Stimulated activated CD8-positive, alpha-beta memory T cell treated with anti-CD3 and anti-CD28 coated beads, Interleukin-7, amount 100 ng/mL, for 4 hours (primary cell): ENCODE measurements at places on chromosomes 16 and 17.

DNA sequence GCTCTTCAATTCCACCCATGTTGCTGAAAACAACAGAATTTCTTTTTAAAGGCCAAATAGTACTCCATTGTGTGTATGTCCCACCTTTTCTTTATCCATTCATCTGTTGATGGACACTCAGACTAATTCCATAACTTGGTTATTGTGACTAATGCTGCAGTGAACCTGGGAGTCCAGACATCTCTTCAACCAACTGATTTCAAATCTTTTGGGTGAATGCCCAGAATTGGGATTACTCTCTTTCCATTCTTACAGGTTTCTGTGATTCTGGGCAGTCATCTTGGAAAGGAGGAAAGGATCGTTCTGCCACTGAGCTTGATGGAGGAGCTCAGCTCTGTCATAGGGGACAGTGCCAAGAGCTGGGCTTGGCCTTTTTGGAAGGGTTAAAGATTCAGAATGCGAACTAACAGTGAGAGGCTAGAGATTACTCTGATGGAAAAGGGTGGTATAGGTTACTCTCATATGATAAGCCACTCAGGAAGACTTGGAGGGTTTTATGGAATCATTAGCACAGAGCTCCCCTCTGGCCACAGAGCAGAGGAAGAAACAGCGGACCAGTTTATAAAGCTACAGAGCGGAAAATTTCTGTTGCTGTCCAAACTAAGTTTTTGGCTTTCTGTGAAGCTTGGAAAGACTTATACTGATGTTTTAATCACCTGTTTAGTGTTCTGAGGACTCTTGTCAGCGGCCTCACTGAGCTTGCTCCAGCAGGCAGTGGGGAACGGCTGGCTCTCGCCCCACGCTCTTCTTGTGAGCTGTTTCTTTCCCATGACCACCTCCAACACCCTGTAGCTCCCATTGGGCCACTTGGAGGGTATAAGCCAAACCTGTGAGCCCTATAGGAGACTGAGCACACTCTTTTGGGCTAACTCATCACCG is 48.3 kb downstream of the HIC1 start:
- no peak for DNase-seq

DNA sequence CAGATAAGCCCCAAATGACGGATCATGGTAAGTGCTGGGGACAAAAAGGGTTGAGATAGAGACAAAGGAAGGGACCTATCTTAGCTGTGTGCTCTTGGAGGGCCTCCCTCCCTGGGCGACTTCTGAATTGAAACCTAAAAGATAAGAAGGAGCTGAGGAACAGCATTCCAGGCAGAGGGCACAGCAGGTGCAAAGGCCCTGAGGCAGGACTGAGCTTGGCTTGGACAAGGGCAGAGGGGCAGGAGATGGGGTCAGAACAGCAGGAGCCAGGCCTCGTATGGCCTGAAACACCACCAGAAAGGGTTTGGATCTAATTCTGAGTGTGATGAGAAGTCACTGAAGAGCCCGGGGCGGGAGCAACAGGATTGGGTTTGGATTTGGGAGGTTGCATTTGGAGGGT is 75.4 kb downstream of the RTN4RL1 start:
- DNase-seq: no peak

DNA sequence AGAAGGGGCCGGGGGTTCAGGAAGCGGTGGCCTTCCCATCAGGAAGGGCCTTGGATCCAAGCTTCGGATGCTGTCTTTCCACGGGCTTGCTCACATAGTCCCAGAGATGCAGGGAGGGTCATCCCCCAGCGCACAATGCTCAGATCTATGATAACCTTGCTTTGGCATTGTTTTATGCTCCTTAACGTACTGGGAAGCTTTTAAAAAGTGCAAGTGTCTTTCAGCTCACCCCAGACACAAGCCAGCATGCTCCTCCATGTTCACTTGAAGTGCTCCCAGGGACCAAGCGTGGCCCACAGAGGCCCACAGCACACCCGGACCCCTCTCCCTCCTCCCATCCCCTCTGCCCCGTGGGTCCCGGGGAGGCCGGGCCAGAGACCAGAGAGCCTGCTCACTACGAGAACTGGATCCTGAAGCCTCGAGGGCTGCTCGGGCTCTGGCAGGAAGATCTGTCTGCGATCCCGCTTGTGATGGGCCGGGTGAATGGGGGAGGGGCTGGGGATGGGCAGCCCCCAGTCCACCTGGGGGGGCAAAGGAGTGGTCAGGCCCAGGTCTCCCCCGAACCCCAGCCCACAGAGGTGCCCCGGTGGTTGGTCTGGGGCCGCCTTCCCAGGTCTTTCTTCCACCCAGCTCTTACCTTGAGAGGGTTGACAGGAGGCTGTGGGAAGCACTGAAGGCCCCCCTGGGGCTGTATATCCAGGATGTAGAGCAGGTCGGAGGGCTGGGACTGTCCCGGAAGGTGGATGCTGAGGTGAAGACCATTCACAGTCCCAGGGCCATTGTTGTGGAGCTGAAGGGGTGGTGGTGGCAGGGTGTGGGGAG is 11.8 kb upstream of the FAM171A2 start:
- no peak for DNase-seq

- no peak for DNase-seq
Observed at GRCh38 chr17:31579265-31579664, 187.8 kb downstream of the RAB11FIP4 start.

DNA sequence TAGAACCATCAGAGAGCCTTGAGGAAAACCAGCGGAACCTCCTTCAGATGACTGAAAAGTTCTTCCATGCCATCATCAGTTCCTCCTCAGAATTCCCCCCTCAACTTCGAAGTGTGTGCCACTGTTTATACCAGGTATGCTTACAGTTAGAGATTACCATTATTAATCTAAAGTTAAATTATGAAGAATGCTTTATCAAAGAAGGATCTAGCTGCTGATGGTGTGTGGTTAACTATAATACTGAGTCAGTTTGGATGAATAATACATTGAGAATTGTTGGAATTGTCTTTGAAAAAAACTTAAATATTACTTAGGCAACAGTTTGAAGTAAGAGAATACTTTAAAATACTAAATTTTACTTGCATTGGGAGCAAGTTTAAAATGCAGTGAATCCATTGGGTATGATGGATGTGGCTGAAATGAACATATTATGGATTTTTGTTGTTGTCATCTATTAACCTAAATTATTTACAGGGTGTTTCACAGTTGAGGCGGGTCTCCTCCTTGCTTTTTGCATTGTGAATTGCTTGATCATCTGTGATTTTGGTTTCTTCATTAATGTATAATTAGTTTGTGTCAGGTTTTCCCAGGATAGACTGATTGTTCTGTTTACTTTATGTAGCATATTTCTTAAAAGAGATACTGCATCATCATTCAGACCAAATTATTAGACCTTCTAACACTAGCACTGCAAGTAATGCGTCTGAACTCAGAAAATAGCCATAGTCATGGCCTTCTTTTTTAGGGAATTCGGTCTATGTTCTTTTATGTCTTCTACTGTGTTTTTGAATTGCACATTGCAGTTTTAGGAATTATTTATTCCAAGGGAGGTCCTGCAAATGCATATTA is 47.8 kb downstream of the OMG start:
- DNase-seq: no peak

- no peak for DNase-seq
Observed at GRCh38 chr17:81247339-81247990, 8.3 kb downstream of the NDUFAF8 start.

DNA sequence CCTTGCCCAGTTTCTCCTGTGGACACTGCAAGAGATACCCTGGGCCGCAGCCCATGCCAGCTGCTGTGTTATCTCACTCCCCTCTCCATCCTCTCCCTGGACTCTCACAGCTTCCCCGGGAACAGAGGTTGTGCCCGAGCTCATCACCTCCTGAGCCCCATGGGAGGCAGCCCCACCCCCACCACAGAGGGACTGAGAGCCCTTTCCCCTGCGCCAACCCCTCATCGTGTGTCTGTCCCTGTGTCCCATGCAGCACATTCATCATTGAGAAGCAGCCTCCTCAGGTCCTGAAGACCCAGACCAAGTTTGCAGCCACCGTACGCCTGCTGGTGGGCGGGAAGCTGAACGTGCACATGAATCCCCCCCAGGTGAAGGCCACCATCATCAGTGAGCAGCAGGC is 12.7 kb downstream of the STAT5A start:
- no peak for DNase-seq

- peak; percentile 34 for DNase-seq
Observed at GRCh38 chr16:67150047-67150832, 558 bp downstream of the B3GNT9 start.

GRCh38 chr17:49093131-49093530 is 39.4 kb upstream of the B4GALNT2 start:
- no peak for DNase-seq

GRCh38 chr16:58367252-58367651 is 25.0 kb upstream of the GINS3 start:
- no peak for DNase-seq

DNA sequence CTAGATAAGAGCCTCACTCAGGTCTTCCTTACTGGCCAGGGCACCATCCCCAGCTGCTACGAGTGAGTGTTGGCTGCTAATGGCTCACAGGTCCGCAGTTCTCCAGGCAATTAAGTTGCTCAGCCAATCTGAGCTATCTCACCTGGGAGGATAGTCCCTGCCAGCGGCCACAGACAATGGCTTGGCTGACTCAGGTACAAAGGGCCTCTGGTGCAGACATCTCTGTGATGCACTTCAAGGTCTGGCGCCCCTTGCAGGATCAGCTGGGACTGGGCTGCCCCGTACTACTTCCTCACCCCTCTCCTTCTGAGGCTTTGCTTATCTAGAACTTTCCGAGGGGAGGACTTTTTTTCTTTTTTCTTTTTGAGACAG is 49.2 kb upstream of the EMP2 start:
- no peak for DNase-seq

DNA sequence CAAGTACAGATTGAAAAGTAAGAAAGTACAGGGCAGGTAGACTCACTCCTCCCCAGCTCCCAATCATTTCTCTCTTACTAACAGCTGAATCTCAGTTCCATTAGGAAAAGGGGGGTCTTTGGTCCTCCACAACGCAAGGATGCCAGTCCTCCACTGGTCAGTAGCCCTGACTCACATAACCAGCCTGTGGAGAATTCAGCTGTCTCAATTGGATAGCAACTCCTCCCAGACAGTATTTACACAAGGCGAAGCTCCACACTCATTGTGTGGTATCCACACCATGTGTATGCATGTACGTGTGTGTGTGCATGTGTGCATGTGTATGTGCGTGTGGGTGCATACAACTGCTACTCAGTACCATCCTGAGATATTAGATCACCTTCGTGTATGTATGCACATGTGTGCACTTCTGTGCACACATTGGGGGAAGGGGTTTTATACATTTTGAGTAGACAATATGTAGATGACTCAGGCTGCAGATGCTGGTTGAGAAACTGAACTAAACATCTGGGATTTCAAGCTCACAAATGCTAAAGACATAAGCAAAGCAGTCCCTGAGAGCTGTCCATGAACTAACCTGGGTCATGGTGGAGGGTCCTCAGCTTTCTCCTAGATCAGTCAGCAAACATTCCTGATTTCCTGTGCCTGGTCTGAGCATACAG is 240.1 kb downstream of the SLC39A11 start:
- no peak for DNase-seq

- DNase-seq: no peak
Observed at GRCh38 chr17:52025236-52025635, 133.3 kb downstream of the CA10 start.

DNA sequence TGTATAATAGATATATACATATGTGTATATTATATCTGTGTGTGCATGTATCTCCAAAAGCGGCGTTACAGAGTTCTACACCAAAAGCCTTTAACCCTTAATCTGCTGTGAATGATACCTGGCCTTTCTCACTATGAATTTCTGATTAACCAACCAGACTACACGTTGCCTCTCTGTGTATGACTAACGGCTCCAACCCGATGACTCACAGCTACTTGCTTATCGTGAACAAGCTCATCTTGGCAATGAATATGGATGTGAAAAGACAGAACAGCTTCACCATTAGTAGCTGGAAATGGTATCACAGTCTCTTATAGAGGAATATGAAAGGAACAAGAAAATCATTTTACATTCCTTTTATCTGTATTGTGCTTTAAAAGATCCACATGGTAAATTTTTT is 23.8 kb upstream of the ARHGAP44 start:
- no peak for DNase-seq

- no peak for DNase-seq
Observed at GRCh38 chr16:16109453-16110110, 113.7 kb downstream of the ABCC6 start.

DNA sequence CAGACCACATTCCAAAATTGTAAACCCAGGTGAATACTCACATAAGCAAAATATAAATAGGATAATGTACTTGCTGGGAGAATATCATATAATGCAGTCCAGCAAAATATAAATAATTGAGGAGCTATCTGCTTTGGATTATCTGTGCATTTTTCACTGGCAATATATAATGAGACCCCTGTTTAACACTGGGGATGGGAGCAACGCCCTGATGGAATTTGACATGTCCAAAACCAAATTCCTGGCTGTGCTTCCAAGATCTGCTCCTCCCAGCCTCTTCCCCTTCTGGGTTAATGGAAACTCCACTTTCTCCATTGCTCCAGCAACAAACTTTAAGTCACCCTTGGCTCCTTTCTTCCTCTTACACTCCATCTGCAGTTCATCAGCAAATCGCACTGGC is 35.5 kb upstream of the HLF start:
- no peak for DNase-seq

- DNase-seq: no peak
Observed at GRCh38 chr17:28324267-28324745, 5.3 kb downstream of the TMEM97 start.

DNA sequence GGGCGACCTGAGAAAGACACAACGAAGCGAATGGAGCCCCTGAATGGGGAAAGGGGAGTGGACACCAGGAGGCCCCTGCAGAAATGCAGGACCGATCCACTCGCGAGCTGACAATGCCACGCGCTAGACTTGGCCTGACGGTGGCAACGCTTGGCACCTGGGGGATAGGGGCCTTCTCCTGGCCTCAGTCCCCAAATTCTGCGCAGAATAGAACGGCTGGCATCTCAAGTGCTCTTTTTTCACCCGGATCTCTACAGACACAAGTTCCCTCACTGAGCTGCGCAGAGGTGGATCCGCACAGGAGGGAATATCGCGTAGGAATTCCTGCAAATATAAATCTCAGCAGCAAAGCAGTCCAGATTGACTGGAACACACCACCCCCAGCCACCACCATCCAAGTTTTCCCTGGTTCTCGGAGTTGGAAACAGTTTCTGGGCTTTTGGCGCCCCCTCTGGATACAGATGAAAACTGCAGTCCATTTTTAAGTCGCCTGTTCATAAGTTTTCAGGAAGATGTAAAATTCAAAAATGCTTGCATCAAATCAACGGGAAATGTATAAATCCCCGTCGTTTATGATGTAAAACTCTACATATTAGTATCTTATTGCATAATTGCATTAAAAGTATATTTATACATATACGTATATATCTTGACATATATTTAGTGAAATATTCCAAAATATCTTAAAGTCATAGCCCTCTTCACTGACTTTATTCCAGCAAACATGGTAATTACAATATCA is 2.3 kb upstream of the SOX9 start:
- no peak for DNase-seq

- peak; percentile 3 for DNase-seq
Observed at GRCh38 chr17:62892870-62893338, 73.1 kb upstream of the TANC2 start.

- peak; percentile 1 for DNase-seq
Observed at GRCh38 chr16:88882358-88883030, 16.0 kb upstream of the PABPN1L start.
